IPS DF 19.7 (cell line): ENCODE measurements at places on chromosomes 2 and 18.

- DNase-seq = no peak
Measured at GRCh38 chr2:163552758-163553157, 183.1 kb downstream of the FIGN start.

DNA sequence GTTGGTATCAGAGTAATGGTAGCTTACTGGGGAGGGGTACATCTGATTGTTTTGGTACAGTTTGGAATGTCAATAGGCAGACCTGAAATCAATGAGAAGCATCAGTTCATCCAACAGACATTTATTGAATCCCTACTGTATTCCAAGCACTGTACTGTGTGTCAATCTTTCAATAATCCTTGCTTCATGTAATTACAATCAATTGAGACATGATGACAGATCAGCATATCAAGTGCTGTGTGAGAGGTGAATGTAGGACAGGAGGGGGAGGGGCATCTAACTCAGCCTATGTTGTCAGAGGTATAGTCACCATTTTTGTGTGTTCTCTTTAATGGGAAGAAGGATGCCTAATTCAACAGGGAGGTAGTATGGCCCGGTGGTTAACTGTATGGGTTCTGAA lies 146.9 kb downstream of the SLC4A10 start:
- DNase-seq = no peak

DNA sequence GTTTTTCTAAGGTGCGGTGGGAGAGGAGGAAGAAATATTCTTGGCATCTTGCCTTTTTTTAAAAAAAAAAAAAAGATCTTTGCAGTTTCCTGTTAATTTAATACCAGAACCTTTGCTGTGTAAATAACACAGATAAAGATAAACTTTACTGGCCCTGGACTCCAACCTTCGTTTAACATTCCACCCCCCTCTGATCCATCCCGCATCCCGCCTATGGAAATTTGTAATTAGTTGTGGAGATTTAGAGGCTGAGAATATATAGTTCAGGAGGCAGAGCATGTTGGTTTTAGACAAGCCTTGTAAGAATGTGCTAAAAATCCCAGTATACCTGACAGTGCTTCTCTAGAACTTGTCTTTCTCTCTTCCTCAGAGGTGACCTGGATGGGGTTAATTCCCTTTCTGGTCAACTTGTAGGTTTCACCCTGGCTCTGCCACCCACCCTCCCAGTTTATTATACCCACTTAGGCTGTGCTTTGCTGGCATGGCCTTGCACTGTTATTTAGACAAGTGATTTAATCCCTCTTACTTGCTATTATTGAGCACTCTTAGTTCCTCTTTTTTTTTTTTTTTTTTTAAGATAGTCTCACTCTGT lies 2.9 kb upstream of the C2orf72 start:
- no peak for DNase-seq

DNA sequence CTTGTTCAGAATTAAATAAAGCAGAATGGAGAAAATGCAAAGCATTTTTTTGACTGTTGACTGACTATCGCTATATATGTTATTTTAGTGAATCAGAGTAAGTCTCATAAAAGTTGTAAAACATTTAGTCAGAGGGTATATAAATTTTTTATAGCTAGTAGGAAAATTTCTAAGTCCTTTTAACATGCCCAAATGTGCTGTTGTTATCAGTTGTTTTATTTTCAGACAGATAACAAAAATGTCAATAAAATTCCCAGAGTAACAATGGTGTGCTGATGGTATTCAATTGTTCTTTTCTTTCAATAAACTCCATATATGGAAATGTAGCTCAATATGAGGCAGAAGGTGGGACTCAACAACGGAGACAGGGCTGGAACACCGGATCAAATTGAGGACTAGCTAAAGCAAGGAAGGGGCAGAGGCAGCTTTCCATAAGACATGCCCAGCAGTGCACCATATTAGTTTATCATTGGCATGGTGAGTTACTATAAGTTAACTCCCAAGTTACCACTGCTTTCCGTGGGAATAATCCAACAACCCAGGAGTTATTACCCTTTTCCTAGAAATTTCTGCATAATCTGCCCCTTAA lies 26.6 kb downstream of the GULP1 start:
- no peak for DNase-seq

DNA sequence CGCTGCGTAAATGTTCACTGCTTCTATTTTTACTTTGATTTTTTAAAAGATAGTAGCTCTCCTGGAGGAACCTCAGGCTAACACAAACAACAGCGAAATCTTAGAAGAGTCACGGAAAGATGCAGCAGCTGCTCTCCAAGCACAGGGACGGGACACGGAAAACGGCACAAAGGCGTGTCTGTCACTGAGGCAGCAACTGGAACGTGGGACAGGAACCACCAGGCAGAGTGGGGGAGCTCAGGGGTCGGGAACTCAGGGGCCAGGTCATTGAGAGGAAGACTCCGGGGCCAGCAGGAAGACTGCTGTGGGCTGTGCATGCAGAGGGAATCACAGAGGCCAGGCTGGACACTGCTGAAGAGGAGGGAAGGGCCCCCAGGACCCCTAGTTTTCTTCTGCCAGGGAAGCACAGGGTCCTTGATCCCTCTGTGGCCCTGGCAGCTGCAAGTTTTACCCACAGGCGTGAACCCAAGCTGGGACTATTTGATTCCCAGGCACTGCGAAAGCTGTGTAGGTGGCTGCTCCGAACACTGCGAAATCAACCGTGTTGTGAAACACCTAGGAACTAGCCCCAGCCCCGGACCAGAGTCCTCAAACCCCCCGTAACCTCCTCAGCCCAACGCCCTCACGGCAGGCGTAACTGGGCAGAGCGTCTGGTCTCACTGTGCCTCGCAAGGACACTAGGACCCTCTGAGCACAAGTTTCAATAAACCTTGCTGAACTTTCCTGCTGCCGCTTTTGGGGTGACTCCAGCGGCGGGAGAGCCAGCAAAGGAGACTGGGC lies 263.0 kb downstream of the EIPR1 start:
- no peak for DNase-seq

GRCh38 chr2:71385012-71385411 lies 53.4 kb downstream of the ZNF638 start:
- no peak for DNase-seq

- no peak for DNase-seq
Measured at GRCh38 chr18:55840601-55841170, 252.7 kb upstream of the TCF4 start.

DNA sequence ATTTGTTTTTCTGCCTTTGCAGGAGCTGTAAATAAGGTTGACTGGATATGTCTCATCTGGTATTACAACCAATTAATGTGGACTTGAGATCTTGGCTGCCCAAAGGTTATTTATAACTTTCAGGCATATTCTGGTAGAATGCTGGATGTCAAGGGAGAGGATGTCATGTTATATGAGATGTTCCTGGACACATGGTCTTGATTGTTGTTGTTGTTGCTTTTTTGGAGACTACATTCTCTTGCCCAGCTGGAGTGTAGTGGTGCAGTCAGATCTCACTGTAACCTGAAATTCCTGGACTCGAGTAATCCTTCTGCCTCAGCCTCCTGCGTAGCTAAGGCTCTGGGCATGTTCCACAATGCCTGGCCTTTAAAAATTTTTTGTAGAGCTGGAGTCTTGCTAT lies 83.3 kb downstream of the LCLAT1 start:
- DNase-seq = no peak

- DNase-seq = no peak
Measured at GRCh38 chr18:55262021-55262560, 302.8 kb upstream of the CCDC68 start.

GRCh38 chr2:85672456-85672855 lies 4.5 kb upstream of the SFTPB start:
- DNase-seq = no peak

DNA sequence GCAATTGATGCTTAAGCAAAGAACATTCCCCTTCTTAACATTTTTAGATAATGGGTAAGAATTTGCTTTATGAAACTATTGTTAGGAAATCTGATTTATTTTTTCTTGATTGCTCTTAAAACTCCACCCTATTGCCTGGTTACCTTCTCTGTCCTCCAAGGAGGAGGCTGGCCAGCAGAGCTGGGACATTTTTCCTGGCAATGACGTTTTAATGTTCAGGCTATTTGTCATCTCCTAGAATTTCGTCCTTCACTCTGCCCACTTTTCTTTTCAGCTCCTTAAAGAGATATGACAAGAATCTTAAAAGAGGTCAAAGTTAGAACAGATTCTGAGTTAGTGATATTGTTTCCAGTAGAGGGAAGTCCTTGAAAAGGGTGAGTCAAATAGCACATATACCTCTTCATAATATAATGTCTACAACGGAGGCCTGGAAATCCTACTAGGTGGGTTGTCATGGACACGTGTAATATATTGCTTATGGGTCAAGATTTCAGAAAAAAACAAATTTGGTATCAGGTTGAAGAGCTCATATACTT lies 141.0 kb downstream of the CMPK2 start:
- DNase-seq = no peak

DNA sequence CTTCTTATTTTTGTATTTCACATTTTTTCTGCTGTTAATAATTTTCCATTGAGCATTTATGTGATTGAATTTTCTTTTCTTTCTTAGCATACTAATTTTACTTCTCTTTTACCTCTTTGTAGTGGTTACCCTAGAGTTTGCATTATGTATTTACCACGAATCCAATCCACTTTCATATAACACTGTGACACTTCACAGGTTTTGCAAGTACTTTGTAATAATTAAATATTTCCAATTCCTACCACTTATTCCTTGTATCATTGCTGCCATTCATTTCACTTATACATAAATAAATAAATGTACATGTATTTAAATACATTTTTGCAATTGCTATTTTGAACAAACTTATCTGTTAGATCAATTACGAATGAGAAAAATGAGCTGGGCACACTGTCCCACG lies 110.8 kb downstream of the TGIF1 start:
- DNase-seq = no peak

GRCh38 chr2:241788572-241788971 lies 11.9 kb downstream of the GAL3ST2 start:
- no peak for DNase-seq

DNA sequence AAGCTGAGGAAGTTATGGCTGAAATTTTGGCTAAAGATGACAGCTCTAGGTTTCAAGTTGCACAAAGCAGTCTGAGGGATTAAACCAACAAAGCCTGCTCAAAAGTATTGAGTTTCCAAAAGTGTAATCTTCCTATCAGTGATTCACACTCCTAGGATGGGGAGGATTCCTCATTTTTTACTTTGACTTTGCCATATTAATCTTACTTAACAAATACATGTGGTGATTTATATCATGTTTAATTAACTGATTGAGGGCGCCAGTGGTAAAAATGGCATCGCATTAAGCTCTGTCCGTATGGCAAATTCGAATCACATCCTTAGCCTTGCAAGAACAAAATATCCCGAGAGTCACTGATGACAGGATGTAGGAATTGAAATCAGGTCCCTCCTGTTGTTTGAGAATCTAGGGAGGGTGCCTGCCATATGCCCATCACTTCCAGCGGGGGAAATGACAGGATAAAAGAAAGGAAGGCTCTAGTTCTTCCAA lies 78.1 kb upstream of the ETAA1 start:
- no peak for DNase-seq

GRCh38 chr2:174836377-174836994 lies 72.2 kb upstream of the CHRNA1 start:
- DNase-seq = no peak

GRCh38 chr2:181946444-181947127 lies 39.1 kb upstream of the PPP1R1C start:
- DNase-seq = no peak

GRCh38 chr2:173822889-173823542 lies 142.2 kb downstream of the SP3 start:
- DNase-seq = no peak
